Activated T-helper 1 cell treated with anti-CD3 and anti-CD28 coated beads, Interleukin-2, amount 50 U/mL, for 16 hours (primary cell): ENCODE measurements at places on chromosomes 5 and 9.

- no peak for DNase-seq
Observed at GRCh38 chr9:3980771-3981170, 319.1 kb downstream of the GLIS3 start.

DNA sequence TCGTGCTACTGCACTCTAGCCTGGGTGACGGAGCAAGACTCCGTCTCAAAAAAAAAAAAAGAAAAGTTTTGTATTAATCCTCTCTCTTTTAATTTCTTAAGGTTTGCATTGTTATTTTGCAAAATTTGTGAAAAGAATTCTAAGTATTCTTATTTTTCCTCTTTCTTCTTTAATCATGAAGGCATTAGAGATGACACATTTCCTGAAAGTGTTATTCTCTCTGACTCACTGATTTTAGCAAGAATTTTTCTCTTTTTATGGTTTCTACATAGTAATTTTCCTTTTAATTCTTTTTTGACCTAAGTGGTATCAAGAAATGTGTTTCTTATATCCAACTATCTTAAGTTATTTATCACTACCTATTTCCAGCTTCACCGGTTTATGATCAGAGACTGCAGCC, 78.0 kb downstream of the NSUN2 start:
- DNase-seq = no peak

- no peak for DNase-seq
Observed at GRCh38 chr5:102018690-102019089, 277.4 kb downstream of the SLCO4C1 start.

DNA sequence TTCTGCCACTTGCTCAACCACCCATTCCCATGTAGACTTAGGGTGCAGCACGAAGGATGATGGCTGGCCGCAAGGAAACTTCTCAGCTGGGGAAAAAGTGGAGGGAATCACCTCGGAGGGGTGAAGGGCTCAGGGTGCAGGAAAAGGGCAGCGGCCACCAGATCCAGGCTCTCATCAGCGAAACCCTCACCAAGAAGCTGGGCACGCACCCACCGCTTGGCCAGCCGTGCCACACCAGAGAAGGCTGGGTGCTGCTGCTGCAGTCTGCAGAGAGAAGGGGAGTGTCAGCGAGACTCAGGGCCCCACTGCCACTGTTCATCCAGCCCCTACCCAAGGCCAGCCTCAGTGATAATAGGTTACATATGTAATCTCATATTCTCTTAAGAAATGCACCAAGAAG, 8.6 kb downstream of the NOL6 start:
- no peak for DNase-seq

DNA sequence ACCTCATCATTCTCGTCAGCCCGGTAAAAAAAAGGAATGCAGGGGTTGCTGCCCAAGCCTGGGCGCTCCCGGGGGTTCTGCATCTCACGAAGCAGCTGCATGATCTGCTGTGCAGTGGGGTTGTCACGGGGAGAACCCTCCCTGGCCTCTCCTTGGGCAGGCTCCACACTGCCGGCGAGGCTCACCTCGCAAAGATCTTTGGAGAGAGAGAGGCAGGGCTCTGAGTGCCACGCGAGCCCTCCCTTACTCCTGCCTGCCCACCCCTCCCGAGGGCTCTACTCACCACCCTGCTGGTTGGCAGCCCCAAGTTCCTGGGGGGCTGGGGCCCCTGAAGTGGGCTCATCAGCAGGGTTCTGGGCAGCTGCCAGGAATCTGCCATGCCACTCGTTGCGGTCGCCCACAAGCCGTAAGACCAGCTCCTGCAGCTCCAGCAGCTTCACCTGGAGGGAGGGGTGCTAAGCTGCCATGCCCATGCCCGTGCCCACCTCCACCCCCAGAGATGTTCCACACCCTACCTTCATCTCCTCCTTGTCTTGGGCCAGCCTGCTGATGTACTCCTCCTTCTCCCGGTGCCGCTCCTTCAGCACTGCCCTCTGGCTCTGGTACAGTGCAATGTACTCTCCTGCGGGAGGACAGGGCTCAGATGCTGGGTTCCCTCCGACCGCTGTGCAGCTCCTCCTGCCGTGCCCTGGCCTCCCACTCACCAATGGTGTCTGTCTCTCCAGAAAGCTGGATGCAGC, 18.6 kb downstream of the GOLGA2 start:
- no peak for DNase-seq

GRCh38 chr9:129713402-129713679, 39.5 kb downstream of the PTGES start:
- DNase-seq = no peak

DNA sequence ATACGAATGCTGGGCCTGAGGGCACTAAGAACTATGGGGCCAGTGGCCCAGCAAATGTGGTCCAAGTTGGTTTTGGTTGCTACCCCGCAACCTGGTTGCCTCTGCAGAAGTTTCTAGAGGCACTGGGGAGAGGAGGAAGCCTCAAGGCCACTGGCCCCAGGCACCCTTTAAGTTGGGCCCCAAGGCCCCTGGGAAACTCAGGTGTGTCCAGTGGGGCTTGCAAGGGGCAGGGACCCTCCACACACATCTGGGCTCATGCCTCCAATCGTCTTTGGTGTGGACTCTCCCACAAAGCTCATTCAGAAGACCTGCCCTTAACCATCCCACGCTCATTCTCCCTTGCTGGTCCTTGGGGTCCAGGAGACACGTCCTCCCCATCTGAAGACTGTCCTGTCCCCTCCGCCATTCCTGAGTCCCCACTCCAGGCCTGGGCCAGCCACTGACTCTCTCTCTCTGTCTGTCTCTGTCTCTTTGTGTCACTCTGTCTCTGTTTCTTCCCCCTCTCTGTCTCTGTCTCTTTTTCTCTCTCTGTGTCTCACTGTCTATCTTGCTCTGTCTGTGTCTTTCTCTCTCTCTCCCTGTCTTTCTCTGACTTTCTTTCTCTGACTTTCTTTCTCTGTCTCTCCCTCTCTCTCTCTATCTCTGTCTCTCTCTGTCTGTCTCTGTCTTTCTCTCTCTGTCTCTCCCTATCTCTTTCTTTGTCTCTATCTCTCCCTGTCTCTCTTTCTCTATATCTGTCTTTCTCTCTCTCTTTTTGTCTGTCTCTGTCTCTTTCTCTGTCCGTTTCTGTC, 3.3 kb upstream of the SLC6A19 start:
- DNase-seq = no peak

GRCh38 chr9:2838371-2839000, 5.4 kb downstream of the PUM3 start:
- no peak for DNase-seq

- DNase-seq = no peak
Observed at GRCh38 chr5:119269061-119269944, 86.5 kb upstream of the TNFAIP8 start.

DNA sequence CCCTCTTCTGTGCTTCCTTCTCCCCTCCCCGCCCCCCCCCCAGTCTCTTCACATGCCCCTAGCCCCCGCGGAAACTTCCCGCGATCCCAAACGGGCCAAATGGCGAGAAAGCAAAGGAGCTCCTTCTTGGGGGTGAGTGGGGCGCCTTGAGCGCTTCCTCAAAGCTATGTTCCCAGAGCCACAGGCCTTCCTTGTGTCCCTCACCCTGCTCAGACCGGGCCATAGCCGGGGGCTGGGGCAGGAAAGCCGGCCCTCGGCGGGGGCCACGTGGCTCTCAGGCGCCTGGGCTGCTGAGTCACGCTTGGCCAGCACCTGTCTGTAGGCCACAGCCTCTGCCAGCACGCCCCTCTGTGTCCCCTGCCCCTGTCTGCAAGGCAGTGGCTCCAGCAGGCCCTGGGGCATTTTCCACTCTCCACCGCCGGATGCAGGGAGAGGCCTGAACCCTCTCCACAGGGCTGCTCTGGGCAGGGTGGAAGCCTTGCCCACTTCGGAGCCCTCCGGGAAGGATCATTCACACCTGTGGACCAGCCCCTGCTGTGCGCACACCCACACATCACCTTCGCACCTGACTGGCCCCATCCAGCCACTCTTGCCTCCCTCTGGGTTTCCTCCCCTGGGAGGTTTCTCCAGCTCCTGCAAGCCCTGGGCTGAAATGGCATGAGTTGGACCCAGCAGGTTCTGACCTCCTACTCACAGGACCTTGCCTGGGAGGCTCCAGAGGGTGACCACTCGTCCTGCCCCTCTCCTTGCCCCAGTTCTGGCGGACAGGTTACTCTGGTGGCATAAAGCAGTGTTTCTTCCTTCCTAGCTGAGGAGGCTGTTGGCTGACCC, 1.2 kb upstream of the SQSTM1 start:
- DNase-seq = no peak

DNA sequence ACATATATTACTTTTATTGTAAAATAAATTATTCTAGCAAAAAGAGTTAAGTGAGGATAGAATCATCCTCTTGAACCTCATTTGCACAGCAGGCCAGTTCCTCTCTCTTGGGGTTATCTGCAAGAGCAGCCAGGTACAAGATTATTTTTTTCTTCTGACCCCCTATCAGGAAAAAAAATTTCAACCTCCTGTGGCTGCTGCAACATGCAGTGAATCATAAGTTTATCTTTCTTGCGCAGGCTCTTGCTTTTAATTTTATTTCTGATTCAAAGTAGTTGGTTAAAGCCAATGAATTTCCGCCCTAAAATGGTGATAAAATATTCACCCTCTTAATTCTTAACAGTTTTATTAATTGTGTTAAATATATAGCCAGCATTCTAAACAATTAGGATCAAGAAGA, 69.7 kb upstream of the PPP3R2 start:
- DNase-seq = no peak

- DNase-seq = no peak
Observed at GRCh38 chr5:146249801-146250200, 46.4 kb downstream of the RBM27 start.

GRCh38 chr5:68189613-68190012, 25.9 kb upstream of the PIK3R1 start:
- DNase-seq = no peak

DNA sequence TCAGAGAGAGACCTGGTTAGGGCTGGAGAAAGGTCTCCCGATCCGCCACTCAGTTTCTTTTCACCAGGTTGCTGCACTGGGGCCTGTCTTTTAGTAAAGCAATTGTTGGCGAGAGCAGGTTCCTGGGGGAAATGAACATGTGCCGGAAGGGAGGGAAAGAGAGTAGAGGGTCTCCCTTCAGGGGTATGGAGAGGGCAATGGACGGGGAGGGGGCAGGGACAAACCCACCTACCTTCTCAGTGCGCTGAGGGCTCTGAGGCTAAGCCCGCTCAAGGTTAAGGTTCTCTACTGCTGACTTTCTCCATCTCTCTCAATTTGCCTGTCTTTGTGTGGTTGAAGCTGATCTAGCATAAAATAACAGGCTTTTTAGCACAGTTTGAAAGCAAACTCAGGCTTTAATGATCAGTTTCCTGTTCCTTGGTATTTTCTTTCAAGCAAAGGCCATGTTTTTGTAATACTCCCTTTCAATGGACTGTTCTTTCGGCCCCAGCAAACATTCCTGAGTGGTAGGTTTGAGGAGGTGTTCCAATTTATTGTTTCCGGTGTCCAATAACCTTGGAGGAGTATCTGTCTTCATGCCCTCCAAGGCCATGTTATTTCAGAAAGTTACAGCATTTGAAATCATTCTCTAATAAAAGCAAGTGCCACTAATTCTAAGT, 25.5 kb upstream of the TRAF1 start:
- DNase-seq = no peak

DNA sequence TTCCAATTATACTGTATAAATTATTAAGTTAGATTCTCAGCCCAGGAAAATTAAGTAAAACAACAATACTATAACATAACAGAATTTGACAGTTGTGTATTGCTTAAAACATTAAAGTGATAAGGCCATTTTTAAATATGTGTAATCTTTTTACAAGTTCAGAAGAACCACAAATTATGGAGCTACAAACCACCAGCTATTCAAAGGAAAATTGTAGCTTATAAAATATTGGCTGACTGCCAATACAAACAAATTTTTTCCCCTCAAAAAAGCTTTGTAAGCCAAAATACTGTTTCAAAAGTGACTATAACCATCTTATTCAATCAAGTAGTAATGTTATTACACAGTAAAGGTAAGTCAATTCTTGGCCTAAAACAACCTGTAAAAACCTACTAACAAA, 21.9 kb downstream of the STRBP start:
- DNase-seq = no peak

DNA sequence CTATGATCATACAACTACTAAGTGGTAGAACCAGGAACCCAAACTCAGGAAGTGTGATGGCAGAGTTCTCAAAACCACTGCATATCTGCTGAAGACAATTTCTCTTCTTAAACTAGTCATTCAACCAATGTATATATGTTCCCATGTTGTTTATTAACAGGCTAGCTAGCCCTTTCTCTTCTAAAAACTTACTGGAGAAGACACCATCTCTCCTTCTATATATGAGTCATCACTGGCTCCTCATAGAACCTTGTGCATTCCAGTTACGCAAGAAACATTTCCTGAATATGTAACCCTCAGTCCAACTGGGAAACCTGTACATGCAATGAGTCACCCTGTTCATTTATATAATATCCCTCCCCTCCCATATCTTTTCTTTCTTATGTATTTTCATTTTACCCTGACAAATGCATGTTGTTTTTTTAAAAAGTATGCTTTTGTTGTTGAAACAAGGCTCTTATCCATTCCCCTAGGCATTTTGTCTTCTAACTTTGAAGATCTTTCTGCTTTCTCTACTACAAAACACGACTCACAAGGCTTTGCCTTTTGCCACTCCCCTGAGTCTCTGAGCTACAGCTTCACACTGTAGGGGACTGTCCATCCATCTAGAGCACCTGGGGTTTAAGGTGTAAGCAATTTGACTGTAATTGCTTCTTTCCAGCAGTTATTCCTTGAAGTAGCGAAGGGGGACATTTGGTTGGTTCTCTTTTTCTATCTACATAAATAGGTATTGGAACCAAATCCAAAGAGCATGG, 119.5 kb downstream of the ANXA1 start:
- DNase-seq = no peak

- no peak for DNase-seq
Observed at GRCh38 chr9:72443855-72444254, 77.6 kb upstream of the TMC1 start.

DNA sequence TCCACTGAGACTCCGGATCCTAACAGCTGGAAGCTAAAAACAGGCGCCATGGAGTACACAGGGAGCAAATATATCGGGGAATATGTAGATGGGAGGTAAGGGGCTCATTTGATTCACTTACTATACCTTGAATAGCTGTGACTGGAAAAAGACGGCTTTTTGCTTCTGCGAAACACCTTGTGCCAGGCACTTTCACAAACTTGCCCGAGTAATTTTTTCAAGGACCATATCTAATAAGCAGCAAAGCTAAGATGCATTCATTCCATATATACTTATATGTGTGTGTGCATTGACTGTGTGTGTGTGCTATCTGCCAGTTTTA, 178 bp downstream of the MORN5 start:
- DNase-seq = no peak

DNA sequence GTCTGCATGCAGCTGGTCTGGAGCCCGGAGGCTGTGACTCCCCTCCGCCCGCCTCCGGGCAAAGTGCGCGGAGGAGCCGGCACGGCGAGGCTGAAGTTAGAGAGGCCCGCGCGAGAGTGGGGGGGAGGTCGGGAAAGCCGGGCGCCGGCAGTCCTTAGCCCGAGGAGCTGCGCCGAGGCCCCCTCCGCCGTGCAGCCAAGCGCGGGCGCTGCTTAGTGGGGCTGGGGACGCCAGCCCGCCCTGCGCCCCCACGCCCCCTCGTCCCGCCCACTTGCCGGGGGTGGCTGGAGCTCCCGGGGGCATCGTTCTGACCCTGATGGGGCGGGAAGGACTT, 403 bp downstream of the NINJ1 start:
- DNase-seq = no peak

GRCh38 chr9:122821278-122821943, 7.0 kb downstream of the PDCL start:
- no peak for DNase-seq

GRCh38 chr9:95506428-95506677, 10.4 kb downstream of the PTCH1 start:
- no peak for DNase-seq

- no peak for DNase-seq
Observed at GRCh38 chr9:136796238-136796774, at the start of gene CCDC183. TSS of gene CCDC183 (plus strand) at chr9:136796338. CDS start at chr9:136796398, 60 bp downstream.

GRCh38 chr5:146699138-146699537, 179.4 kb downstream of the PPP2R2B start:
- no peak for DNase-seq
